Right ventricle myocardium inferior (tissue), 1 donor: ENCODE measurements at places on chromosomes 16 and 17.

- no peak for DNase-seq
Observed at GRCh38 chr17:29687596-29687995, 64.9 kb upstream of the CORO6 start.

DNA sequence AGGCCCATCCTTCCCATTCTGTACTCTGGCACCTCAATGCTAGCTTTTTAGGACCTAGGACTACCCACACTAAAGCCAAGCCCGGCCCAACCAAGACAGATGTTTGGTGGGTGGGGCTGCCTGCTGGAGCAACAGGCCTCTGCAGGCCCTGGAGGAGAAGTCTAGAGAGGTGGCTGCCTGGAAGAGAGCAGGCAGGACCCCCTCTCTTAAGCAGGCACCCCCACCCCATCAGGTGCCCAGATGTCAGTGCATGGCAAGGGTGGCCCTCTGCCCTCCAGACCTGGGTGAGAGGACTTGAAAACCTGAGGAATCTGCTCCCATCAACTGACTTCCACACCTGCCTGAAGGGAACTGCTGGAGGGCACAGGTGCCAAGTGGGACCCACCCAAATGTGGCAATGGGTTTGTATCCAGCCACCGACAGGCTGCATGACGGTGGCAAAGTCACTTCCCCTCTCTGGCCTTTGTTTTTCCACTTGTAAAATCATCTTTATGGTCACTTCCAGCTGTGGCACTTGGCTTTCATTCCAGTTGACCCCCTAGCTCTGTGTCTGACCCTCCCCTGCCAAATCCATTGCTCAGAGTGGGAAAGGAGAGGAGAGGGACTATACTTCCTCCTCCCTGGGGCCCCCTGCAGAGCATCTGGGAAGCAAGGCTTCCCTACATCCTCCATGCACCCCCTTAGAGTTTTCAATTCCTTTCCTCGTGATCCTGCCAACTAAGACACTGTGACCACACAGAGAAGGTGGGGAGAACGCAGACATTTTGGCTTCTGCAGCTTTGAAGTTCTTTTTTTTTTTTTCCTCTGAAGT is 1.7 kb upstream of the STAT5A start:
- DNase-seq = peak; percentile 79

DNA sequence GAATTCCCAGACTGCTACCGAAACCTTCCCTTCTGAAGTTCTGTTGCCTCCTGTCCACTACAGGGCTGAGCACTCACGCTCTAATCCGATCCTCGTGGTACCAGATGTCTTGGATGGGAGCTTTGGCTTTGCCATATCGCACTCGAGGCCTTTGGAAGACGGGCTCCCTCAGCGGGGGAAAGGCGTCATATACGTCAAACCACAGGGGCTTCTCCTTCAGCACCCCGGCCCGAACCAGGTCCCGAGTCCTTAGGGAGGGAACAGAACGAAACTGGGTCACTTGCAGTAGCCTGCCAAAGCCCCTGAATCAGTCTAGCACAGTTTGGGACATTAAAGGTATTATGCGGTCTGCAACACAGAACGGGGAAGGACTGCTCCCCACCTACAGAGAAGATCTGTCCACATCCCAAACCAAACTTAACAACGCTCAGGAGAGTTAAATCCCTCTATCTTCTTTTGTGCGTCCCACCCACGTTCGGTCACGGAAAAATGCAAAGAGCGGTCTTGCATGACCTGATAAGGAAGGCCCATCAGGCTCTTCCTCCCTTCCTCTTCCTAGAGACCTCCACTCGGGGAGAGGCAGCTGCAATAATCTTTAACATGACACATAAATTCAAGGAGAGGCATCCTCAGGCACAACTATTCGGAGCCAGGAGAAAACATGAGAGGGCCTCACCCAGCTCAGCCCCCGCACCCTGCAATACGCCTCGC is 526 bp downstream of the MRPS23 start:
- no peak for DNase-seq

- DNase-seq = no peak
Observed at GRCh38 chr17:81440511-81441244, 45.4 kb downstream of the BAHCC1 start.

DNA sequence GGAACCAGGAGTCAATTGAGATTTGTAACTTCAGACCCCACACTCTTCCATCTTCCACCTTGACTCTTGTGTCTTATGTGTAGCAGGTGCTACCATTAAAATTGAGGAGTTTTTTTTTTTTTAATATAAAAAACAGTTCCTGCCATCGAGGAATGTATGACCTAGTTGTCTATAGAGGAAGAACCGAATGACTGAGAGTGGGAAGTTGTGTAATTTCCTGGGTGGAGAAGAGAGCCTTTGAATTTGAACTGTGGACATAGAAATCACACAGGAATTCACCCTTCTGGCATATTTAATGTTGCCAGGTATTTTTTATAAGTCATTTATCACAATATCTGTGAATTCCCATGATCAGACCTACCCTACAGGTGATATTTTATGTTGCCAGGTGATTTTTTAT is 22.0 kb downstream of the SP2 start:
- DNase-seq = no peak

- peak; percentile 78 for DNase-seq
Observed at GRCh38 chr17:2336852-2337543, at the start of gene SGSM2. Gene SGSM2, plus strand, starts transcription at chr17:2337501. Its CDS starts 188 bp downstream, at chr17:2337689.

DNA sequence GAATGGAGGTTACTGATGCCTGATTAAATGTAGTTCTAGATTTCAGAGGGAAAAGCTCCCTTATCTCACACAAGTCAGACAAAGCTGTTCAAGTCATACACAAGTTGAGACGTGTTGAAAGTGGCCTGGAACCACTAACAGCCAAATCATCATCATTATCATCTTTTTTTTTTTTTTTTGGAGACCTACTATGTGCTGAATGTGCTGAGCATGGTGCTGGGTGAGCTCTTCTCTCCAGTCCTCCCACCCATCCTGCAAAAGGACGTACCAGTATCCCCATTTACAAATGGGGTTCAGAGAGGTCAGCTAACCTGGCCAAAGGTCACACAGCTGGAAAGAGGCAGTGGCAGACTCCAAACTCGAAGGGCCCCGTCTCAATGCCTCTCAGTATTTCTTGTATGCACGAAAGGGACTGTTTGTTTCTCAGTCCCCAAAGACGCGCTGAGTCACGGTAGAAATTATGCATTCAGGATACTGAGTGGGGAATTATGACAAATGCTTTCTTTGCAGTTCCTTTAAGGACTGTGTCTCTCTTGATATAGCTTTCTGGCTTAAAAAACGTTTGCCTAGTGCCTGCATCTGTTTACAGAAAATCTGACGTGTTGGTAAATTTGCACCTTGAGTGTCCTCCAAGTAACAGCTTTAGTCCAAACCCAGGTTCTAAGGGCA is 235.5 kb downstream of the XYLT1 start:
- no peak for DNase-seq

- DNase-seq = peak; percentile 30
Observed at GRCh38 chr17:50076221-50076590, 18.9 kb upstream of the PDK2 start.

DNA sequence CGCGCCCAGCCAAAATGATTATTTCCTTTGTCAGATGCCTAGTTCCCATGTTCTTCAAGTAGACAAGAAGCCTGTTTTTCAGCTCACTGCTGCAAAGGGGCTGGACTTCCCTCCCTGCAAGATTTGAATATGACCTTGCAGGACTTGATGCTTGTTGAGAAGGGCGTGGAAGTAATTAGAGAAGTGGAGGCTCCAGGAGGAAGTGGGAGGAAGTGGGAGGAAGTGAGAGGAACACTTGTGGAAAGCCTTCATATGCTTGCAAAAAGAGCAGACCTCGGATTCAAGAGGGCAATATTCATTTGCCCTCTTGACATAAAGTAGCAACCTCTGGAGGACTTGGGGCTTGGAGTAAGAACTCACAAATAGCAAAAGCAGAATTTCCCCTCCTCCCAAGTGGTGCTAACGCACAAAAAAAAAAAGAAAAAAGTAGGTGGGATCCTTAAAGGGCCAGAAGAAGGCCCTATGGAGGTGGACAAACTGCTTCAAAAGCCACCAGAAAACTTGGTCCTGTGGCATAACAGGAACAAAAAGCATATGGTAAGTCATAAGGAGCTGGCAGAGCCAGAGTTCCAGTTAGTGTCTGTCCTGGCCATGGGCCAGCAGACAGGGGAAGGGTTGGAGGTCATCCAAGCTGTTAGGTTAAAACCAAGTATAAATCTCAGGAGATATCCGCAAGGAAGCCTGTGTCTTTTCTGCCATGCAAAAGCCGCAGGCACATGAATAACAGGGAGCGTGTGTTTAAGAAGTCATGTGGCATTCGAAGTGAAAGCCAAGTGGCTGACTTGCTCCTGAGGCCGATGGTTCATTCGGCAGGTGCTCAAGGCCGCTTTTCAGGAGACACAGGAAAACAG is 20.6 kb upstream of the PRKAR1A start:
- no peak for DNase-seq

DNA sequence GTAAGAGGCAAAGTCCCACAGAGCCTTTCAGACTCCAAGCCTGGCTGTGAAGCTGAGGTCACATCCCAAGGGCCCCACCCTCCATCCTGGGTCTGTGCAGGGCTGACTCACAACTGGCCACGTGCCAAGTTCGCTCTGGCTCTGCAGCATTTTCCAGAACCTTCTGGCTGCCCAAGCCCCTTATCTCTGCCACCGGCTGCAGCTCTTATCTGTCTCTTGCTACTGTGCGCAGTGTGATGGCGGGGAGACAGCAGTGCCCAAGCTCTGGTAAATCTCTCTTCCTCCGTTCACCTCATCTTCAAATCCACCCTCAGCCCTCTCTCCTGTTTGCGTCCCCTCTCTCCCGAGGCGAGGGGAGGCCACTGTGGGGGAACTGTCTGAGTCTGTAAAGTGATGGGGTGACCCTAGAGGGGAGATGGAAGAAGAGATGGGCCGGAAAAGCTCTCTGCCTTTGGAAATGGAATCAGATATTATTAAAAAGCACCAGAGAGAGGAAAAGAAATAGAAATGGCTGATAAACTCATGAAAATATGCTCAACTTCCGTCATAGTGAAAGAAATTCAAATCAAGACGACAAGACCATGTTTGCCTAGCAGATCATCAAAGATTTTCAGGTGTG is 162.7 kb upstream of the CDC42EP4 start:
- peak; percentile 79 for DNase-seq

- no peak for DNase-seq
Observed at GRCh38 chr16:31529937-31530312, 2.2 kb downstream of the AHSP start.

- no peak for DNase-seq
Observed at GRCh38 chr16:61148930-61149329, 887.3 kb downstream of the CDH8 start.

GRCh38 chr17:16352303-16352666 is 984 bp downstream of the CENPV start:
- DNase-seq = peak; percentile 64

GRCh38 chr17:39700148-39700987 is 504 bp downstream of the ERBB2 start:
- DNase-seq = no peak

GRCh38 chr17:48751733-48752398 is 23.3 kb upstream of the HOXB13 start:
- DNase-seq = no peak

DNA sequence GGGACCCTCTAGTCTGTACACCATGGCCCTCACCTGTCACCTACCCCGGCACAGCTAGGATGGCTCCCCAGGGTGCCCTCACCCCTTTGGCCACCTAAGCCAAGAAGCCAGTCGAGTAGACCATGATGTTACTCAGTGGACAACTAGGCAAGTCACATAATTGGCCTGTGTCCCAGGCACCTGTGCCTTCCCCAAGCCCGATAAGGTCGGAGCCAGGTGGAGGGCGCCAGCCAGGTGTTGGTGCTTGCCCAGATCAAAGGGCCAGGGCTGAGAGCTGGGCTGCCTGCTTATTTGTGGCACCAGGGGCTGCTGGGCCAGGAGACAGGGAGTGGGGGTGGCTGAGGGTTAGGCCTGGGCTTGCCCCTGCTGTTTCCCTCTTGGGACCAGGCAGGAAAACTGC is 16.8 kb downstream of the SPNS2 start:
- DNase-seq = peak; percentile 26

- no peak for DNase-seq
Observed at GRCh38 chr17:54901230-54901822, 674 bp downstream of the TOM1L1 start.

- DNase-seq = no peak
Observed at GRCh38 chr16:69595127-69596036, 29.6 kb downstream of the NFAT5 start.

DNA sequence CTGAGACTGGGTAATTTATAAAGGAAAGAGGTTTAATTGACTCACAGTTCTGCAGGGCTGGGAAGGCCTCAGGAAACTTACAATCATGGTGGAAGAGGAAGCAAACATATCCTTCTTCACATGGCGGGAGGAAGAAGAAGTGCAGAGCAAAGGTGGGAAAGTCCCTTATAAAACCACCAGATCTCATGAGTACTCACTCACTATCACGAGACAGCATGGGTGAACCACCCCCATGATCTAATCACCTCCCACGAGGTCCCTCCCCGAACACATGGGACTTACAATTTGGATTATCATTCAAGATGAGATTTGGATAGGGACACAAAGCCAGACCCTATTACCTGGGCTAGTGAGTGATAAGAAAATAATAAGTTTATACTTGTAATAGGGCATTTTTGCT is 70.6 kb upstream of the HS3ST2 start:
- DNase-seq = no peak

- DNase-seq = no peak
Observed at GRCh38 chr17:48240562-48241130, 133.1 kb downstream of the SNX11 start.

GRCh38 chr17:41144846-41145245 is 4.5 kb upstream of the KRTAP4-6 start:
- DNase-seq = no peak

DNA sequence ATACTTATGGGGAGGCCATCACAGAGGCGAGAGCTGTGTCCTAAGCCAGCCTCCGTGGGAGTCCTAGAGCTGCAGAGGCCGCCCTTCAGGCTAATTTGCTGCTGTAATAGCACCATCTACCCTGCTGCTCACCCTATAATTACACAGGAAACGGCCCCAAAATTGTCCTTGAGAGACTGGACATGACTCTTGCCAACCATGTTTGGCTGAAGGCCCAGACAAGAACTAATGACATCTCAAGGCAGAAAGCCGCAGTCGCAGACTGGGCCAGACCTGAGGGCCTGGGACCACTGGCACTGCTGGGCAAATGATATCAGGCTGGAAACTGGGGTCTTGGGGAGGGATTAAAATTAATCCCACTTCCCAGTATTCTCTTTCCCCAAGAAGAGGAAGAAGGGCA is 24.1 kb downstream of the PSMD7 start:
- no peak for DNase-seq
